ENCODE measurements at places on chromosomes 6 and 20. TPM values are rescaled to one million over a fixed set of nuclear protein-coding genes. Genes with fewer than 3 reads are reported as not detected.

Gene NAPB
- total RNA-seq: 7.6 TPM

DNA sequence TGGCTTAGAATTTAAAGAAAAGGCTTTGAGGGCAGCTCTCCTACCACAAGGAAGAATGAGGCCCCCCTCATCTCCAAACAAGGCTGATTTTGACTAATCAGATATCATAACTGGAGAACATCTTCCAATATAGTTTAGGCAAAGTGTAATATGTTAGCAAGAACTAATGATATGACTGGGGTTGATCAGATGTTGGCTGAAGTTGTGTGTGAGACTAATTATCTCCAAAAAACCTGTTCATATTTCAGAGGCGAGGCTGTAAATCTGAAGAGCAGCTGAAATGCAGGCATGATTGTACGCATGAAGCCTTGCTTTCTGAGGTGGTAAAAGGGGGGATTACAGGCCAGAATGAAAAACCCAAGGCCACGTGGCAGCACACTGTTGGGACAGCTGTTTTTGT is 16.0 kb upstream of the ZNF831 start:
- no peak for DNase-seq

DNA sequence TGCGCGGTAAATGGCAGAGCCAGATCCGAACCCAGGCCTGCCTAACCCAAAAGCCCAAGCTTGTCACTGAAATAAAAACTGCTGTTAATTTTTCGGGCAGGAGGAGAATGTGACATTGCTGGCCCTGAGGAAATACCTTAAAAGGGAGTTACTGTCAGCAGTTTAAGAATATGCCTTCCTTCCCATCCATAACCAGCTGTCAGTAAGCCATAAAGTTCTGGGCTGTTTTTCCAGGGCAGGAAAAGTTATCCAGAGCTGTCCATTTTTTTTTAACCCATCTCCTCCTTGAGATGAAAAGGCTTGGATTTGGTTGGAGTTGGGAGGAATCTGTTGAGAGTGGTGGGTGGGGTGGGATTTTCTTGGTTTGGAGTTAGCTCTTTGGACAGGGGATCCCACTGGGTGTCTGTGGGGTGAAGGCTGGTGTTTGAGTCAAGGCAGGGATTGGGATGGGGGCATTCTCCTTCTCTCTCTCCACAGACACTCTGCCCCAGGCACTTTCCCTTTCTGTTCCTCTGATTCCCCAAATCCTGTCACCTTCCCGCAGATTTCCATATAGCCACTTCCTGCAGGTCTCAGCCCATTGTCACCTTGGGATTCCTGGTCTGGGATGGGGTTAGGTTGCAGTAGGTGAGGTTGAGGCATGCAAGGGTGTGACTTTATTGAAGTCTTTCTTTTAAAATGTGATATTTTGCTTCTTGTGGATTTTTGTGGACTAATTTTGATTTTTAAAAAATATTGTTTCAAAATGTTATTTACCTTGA is 4.3 kb upstream of the KCNG1 start:
- no peak for DNase-seq

- no peak for DNase-seq
Observed at GRCh38 chr6:90272895-90273294, 23.7 kb downstream of the BACH2 start.
